Epithelial cell of esophagus (primary cell): ENCODE measurements at places on chromosomes 7 and 10.

GRCh38 chr7:81155654-81156373 lies 237.0 kb upstream of the SEMA3C start:
- DNase-seq = no peak

DNA sequence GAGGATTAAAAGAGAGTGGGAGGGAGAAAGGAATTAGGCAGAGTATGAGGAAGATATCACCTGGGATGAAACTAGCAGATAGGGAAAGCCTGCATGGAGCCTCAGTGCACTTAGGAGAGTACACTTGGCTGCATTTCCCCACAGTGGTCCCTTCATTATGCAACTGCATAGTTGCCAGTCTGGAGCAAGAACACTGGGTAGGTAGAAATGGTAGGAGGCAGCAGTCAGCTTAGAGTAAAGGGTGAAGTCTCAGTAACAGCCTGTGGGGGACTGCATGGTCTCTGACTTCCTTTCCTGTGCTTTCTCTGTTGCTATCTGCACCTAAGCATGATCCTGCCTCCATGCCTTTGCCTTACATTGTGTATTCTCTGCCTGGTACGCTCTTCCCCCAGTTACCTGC lies 14.0 kb upstream of the PCGF5 start:
- DNase-seq = no peak

- no peak for DNase-seq
These were observed 106.2 kb upstream of the PITRM1 start for GRCh38 chr10:3278771-3279170.

DNA sequence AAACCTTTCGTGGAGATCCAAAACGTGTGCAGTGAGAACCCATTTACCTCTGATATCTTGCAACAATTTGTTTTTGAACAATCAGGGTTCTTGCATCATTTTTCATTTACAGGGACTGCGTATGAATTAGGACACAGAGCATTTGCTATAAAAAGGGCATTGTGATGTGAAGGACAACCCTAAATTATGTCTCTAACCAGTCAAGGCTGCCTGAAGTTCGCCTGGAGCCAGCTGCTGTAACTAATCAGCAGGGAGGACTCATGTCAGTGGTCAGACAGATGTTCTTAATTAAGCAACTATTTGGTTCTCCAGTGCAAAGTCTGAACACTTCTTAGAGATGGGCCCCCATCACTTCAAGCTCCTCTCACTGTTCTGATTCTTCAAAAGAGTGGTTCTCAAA lies 674.8 kb downstream of the KCNMA1 start:
- no peak for DNase-seq

GRCh38 chr10:116634126-116634975 lies 13.6 kb downstream of the PNLIPRP2 start:
- peak; percentile 66 for DNase-seq

GRCh38 chr10:49242604-49243003 lies 54.4 kb upstream of the TMEM273 start:
- no peak for DNase-seq

DNA sequence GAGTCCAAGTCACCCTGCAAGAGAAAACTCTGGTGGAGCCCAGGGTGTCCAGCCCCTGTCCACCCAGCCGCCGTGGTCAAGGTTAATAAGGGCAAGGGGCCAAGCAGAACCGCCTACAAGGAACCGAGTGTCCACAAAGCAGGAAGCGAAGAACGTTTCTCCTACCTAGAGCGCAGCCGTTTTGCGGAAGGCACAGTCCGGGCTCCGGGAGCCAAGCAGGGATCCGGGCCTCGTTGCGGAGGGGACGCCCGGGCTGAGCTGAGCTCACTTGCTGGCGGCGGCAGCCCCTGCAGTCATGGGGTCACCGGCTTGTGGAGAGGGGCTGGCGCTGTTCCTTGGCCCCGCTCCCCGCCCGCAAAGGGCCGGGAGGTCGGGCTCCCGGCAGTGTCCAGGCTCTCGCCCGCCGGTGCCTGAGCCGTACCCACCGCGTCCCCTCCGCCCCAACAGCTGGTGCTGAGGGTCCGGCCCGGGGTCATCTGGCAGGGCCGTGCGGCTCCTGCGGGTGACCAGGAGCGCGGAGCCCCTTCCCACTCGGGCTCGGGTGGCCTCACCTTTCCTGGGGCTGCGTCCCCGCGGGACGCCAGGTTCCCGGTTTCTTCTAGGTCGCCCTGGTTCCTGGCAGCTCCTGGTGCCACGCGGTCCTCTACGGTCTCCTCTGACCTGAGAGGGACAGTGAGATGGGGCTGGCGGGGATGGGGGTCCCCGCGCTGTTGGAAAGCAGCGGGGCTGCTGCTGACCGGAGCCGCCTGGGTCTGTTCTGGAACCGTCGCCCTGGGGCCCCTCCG lies 14.0 kb upstream of the ZNF273 start:
- DNase-seq = peak; percentile 14

- no peak for DNase-seq
These were observed 200.1 kb downstream of the ACTR3B start for GRCh38 chr7:152959610-152960009.

GRCh38 chr7:120180221-120180620 lies 92.8 kb upstream of the KCND2 start:
- DNase-seq = no peak

DNA sequence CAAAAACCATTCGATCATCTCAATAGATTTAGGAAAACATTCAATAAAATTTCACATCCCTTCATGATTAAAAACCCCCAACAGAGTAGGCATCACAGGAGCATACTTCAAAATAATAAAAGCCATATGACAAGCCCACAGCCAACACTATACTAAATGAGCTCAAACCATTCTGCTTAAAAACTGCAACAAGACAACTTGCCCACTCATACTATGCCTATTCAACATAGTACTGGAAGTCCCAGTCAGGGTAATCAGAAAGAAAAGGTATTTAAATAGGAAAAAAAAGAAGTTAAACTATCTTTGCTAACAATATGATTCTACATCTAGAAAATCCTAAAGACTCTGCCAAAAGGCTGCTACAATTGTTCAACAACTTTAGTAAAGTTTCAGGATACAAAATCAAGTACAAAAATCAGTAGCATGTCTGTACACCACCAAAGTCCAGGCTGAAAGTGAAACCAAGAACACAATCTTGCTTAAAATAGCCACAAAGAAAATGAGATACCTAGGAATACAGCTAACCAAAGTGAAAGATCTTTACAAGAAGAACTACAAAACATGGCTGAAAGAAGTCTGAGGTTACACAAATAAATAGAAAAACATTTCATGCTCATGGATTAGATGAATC lies 882.6 kb downstream of the GRM8 start:
- DNase-seq = no peak

DNA sequence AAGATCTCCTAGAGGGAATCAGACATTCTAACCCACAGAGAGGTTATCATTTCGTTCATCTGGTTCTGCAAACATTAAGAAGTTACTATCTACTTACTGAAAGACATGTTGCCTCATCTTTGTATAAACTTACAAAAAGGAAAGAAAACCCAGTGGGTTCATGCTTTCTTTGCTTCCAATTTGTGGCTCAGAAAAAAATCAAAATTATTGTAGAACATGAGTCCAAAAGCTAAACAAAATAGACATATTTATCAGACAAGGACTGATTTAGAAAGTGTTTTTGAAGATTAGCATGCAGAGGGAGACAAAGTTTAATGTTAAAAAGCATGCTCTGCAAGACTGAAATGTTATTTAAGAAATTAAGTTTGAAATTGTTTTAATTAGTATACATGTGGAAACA lies 123.1 kb downstream of the MBL2 start:
- no peak for DNase-seq

DNA sequence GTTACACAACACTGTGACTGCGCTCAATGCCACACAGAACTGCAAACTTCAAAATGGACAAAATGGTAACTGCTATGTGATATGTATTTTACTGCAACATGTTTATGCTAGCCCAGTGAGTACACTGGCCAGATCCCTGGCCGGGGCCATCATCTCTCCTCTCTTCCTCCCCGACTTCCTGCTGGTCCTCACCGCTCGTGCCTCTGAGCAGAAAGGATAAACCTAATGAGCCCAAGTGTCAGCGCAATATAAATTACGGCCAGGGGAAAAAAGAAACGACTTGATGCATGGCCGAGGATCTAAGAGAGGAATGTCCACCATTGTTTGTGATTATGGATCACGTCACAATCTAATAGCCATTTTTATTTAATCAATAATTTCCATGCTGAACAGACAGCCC lies 225.2 kb downstream of the GLI3 start:
- DNase-seq = no peak

DNA sequence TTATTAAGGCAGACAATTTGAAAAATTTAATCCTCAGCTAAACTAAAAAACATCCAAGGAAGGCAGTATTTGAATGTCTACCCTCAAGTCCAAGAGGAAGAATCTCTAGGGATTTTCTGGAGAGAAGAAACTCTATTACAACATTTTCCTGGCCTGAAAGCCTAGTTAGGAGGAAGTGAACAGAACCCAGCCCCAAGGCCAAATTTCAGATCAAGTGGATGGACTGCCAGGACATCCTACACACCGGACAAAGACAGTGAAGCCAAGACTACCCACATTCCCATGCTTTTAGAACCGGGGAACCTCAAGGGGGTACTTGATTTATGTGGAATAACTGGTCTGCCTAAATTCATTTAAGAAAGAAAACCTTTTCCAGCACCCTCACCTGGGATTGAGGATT lies 108.9 kb upstream of the MEOX2 start:
- DNase-seq = no peak

GRCh38 chr10:49568235-49568634 lies 29.3 kb upstream of the ERCC6 start:
- DNase-seq = no peak

DNA sequence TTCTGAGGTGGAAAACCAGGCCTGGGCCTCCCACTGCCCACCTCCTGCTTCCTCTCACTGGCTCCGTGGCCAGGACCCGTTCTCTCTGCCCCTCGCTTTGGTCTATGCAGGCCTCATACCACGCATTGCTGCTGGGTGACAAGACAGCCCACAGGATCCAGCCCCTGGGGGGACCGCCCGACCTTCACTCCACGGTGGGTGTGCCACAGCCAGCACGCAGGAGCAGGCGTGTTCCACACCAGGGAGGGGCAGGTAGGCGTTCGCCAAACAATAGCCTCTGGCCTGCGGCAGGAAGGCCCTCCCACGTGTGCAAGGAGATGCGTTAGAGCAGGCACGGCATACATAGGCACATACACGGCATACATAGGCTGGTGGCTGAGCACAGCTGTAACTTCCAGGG lies 233.4 kb downstream of the WDR37 start:
- DNase-seq = peak; percentile 92

DNA sequence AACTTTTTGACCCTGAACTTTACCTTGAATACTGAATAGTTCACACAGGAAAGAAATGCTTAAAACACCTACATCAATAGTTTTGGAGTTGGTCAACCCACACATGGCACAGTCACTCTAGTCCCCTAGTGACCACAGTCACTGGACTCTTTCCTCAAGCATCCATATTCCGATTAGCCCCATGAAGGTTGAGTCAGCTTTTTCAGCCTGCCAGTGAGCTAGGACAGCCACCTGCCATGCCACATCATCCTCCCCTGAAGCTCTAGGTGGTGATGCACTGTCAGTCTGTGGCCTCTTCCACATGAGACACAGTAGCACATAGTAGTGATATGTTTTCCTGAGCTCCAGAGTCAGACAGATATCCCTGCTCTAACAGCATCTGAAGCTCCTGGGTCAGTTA lies 537.2 kb downstream of the XPNPEP1 start:
- no peak for DNase-seq

- peak; percentile 59 for DNase-seq
These were observed 74.1 kb downstream of the CRPPA start for GRCh38 chr7:16347066-16347826.

DNA sequence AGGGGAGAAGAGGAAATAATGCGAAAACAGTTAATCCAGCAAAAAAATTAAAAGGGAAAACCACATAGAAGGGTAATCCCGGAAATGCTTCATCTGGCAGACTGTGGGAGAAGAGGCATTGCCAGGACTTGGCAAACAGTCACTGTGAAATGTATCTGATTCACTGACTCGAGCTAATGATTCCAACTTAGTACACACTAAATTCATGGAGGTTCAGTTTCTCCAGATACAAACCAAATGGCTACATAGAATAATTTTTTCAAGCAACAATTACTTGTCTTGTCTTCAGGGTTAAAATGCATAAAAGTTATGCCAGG lies 36.4 kb downstream of the GDI2 start:
- DNase-seq = peak; percentile 48

- DNase-seq = no peak
These were observed 18.6 kb upstream of the SMO start for GRCh38 chr7:129169686-129170440.

- DNase-seq = no peak
These were observed 47.3 kb downstream of the PIP4K2A start for GRCh38 chr10:22667093-22667480.

DNA sequence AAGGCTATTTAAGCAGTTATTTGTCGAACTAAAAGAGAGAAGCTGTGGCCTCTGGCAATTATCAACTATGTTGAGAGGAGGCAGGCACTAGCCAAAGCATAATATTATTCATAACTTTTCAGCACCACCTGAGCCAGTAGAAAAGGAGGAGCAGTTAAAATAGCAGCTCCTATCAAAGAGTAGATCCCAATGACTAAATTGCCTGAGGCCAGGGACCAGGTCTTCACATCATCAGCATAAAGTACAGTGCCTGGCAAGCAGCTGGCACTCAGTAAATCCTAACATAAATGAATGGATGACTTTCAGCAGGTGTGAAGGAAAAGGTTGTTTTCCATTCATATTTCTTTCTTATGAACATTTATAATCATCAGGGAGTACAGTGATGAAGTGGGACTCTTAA lies 309.0 kb upstream of the IMMP2L start:
- DNase-seq = peak; percentile 36

- DNase-seq = peak; percentile 64
These were observed 11.5 kb upstream of the OGA start for GRCh38 chr10:101829561-101830315.

DNA sequence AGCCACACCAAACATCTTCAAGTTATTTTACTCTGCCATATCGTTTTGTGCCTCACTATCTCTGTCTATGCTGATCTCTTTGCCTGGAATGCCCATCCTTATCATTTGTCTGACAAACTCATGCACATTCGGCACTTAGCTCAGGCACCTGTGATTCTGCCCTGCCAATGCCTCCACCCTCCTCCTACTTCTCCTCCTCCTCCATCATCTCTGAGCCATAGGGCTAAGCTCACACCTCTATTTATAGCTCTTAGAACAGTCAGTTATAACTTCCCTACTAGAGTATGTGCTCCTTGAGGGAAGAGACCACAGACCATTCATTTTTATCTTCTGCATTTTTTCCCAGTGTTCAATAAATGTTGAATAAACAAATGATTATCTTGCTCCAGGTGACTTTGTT lies 51.2 kb upstream of the CDK13 start:
- no peak for DNase-seq

DNA sequence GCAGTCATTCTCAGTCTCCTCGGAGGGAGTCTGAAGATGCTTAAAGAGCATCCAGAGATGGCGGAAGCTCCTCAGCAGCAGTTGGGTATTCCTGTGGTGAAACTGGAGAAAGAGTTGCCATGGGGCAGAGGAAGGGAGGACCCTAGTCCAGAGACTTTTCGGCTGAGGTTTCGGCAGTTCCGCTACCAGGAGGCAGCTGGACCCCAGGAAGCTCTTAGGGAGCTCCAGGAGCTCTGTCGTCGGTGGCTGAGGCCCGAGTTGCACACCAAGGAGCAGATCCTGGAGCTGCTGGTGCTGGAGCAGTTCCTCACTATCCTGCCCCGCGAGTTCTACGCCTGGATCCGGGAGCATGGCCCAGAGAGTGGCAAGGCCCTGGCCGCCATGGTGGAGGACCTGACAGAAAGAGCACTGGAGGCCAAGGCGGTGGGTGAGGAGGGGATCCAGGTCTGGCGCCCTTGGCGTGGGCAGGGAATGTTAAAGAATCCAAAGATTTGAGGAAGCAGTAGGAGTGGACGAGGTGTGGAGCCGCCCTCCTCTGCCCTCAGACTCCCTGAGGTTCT lies 2.9 kb downstream of the ZSCAN25 start:
- no peak for DNase-seq
